Neural crest cell (in vitro differentiated cells): ENCODE measurements at places on chromosomes 2 and 18. TPM values are rescaled to one million over a fixed set of nuclear protein-coding genes. Genes with fewer than 3 reads are reported as not detected.

DNA sequence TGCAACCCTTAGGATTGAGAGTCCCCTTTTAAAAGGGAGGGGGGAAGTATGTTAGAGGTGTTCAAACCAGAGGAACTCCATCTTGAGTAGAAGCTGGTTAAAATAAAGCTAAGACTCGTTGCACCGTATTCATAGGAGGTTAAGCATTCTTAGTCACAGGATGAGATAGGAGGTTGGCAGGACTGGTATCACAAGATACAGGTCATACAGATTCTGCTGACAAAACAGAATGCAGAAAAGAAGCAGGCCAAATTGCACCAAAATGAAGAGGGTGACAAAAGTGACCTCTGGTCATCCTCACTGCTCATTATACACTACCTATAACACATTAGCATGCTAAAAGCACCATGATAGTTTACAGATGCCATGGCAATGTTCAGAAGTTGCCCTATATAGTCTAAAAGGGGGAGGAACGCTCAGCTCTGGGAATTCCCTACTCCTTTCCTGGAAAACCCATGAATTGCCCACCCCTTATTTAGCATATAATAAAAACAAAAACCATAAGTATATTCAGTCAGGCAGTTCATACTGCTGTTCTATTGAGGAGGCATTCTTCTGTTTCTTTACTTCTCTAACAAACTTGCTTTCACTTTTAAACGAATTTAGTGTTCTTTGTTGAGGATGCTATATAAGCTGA is 192.2 kb upstream of the NDUFV2 start:
- no peak for DNase-seq

DNA sequence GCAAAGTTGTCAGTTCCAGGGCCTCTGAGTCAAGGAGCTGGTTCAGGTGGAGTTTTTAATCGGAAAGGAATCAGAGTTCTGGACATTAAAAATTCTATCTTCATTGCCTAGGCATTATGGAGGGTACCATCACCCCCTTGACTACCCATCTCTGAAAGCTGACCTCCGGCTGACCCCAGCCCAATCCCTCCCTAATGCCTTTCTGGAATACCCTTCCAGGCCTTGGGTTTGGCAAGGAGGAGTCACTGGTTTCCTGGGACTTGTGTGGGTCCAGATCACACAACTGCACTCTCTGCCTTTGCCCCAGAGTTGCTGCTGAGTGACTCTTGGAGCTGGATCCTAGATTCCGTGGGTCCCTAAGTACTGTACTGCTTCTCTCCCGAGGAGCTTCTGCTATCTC is 1.0 kb upstream of the OSR1 start:
- no peak for DNase-seq

DNA sequence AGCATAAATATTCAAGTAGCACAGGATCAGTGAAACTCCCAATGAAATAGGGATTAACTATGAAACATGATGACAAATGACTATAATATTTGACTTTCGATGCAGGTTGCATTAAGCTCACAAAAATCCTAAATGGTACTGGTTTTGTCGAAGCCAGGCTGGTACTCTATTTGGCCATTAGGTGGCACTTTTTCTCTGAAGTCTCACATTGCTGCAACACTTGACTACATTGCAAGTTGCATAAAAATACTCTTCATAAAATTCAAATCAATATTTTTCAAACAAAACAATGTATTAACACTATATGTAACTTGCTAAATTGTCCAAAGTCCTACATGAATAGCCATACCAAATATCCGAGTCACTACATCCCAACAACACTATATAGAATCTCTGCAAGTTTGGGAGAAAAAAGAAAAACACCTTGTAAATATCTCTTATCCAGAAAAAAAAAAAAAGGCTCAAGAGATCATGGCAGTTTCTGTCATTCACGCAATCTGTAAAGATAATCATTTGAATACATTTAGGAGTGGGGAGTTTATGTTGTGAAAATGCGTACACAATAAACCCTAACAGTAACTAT is 9.5 kb downstream of the RTTN start:
- no peak for DNase-seq

Gene PSD4
- total RNA-seq: 2.4 and 2.9 TPM in 2 replicates

Gene LYG1
- 1.7 and 1.9 TPM in 2 replicates for total RNA-seq
